ENCODE measurements at places on chromosomes 3 and 15. TPM values are rescaled to one million over a fixed set of nuclear protein-coding genes. Genes with fewer than 3 reads are reported as not detected.

Gene TCF12
- 128 TPM for polyA plus RNA-seq

Gene THSD4
- 18.2 TPM for polyA plus RNA-seq

Gene GP5
- polyA plus RNA-seq = 0.29 TPM

Gene CFAP100
- 14.6 TPM for polyA plus RNA-seq

Gene NANOGP8
- 1.0 TPM for polyA plus RNA-seq

Gene NR2E3
- 0.86 TPM for polyA plus RNA-seq

Gene PCSK6
- 8.6 TPM for polyA plus RNA-seq

Gene NECTIN3
- polyA plus RNA-seq = 44.7 TPM

Gene ZNF660
- polyA plus RNA-seq = 9.3 TPM

Gene GRK7
- not detected for polyA plus RNA-seq

Gene PTH1R
- 12.0 TPM for polyA plus RNA-seq

Gene NTRK3
- 59.1 TPM for polyA plus RNA-seq

Gene ADAMTS9
- 29.4 TPM for polyA plus RNA-seq

Gene PPP1R14D
- polyA plus RNA-seq = not detected

Gene CLSTN2
- polyA plus RNA-seq = 20.7 TPM

Gene LYZL4
- polyA plus RNA-seq = not detected

Gene GJD2
- polyA plus RNA-seq = 16.6 TPM

Gene GPR15
- not detected for polyA plus RNA-seq

Gene NDN
- 177 TPM for polyA plus RNA-seq

Gene PP2D1
- 1.1 TPM for polyA plus RNA-seq

Gene FBXL2
- 47.2 TPM for polyA plus RNA-seq

Gene MEX3B
- polyA plus RNA-seq = 24.2 TPM

Gene GOLGA8N
- 21.0 TPM for polyA plus RNA-seq

Gene LRRC49
- 56.2 TPM for polyA plus RNA-seq

Gene HHLA2
- polyA plus RNA-seq = 0.18 TPM

Gene SPESP1
- 3.2 TPM for polyA plus RNA-seq

Gene LRTM1
- polyA plus RNA-seq = 0.44 TPM

Gene CACNA2D2
- 59.2 TPM for polyA plus RNA-seq

Gene COL6A5
- polyA plus RNA-seq = 0.05 TPM

Gene TIMP4
- 20.9 TPM for polyA plus RNA-seq

Gene CBLB
- polyA plus RNA-seq = 25.6 TPM

Gene MED12L
- 12.7 TPM for polyA plus RNA-seq
